ENCODE measurements at places on chromosomes 2 and 18.

DNA sequence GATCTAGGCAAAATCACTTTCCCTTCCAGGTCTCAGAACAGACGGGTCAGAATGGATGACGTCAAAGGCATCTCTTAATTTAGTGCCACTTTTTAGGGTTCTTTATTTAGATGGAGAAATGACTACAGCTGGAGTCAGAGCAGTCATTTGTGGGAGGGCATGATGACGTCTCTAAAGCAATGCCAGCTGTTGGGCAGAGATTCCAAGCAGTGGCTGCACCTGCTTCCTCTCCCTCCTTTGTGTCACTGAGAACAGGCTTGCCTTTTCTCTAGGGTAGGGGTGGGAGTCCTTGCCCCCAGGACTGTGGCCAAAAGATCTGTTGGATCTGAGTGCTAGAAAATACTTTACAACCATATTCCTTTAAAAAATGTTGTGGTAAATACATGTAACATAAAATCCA is 28.7 kb upstream of the SKOR2 start:
- DNase-seq = no peak

- DNase-seq = no peak
Observed at GRCh38 chr2:10985260-10985659, 73.5 kb downstream of the KCNF1 start.

GRCh38 chr2:29528891-29529520 is 392.4 kb downstream of the ALK start:
- DNase-seq = peak; percentile 64

- DNase-seq = no peak
Observed at GRCh38 chr2:55151733-55152433, 80.2 kb downstream of the CLHC1 start.

DNA sequence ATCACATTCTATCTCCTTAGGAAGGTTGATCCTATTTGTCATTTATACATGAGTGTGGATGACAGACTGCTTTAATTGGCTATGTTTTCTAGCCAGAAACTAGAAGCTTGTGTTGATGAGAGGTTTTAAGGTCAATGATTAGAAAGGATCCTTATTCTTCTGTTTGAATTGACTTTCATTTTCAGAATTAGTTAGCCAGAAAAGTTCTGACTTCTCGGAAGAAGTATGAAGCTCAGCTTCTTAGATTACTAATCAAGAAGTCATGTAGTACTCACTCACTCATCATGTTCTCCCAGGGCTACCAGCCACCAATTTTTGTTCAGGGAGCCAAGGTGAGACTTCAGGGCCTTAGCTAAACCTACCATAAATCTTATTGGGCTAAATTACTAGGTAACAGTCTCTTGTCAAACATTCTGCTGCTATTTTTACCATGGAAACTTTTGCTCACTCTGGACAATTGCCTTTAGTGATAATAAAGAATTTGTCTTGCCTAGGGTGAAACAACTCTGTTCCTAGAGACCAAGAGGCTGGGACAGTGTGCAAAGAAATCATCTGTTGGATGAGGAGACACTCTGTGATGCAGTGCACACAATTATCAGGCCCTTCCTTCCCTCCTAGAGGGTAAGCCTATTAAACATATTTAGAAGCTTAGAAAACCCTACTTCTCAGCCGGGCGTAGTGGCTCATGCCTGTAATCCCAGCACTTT is 111.6 kb upstream of the DNMT3A start:
- peak; percentile 70 for DNase-seq

GRCh38 chr2:176923205-176923604 is 289.4 kb upstream of the HNRNPA3 start:
- DNase-seq = no peak

- no peak for DNase-seq
Observed at GRCh38 chr18:47832348-47832747, 98.1 kb downstream of the SMAD2 start.

DNA sequence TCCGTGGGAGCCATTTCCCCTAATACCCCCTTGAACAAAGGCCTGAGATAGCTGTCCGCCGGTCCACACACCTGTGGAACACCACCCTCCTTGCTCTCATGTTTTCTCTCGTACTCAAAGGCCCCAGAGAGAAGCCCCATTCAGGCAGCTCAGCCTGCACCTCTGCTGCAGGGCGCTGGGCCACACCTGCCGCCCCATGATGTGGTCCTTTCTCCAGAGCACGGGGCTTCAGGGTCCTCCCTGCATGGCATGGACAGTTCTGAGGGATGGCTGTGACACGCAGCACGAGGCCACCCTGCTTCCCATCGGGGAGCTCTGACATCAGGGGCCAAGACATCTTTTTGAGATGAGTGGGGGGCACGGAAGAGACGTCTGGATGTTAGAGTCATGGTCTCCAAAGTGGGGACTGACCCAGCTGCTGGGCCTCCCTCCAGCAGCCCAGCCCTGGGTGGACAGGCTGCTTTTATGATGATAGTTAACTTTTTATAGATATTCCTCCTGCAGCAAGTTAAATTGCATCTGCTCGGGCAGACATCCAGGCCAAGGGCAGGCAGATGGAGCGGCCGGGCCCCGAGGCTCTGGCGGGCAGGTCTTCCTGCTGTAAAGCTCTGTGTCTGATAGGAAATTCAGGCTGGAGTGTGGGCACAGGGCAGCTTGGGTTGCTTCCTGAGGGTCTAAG is 56.7 kb downstream of the SDC1 start:
- DNase-seq = no peak

- no peak for DNase-seq
Observed at GRCh38 chr2:50647381-50647780, 384.6 kb downstream of the NRXN1 start.

- no peak for DNase-seq
Observed at GRCh38 chr2:50315336-50315735, 716.6 kb downstream of the NRXN1 start.

- DNase-seq = no peak
Observed at GRCh38 chr2:110829413-110830146, 97.2 kb downstream of the ACOXL start.

GRCh38 chr2:151407281-151407680 is 2.4 kb upstream of the RIF1 start:
- DNase-seq = no peak

GRCh38 chr2:2575870-2576386 is 244.9 kb upstream of the MYT1L start:
- no peak for DNase-seq

All from activated CD4-positive, alpha-beta memory T cell treated with anti-CD3 and anti-CD28 coated beads for 36 hours (primary cell).